ENCODE measurements at places on chromosomes 7 and 10. TPM values are rescaled to one million over a fixed set of nuclear protein-coding genes. Genes with fewer than 3 reads are reported as not detected.

DNA sequence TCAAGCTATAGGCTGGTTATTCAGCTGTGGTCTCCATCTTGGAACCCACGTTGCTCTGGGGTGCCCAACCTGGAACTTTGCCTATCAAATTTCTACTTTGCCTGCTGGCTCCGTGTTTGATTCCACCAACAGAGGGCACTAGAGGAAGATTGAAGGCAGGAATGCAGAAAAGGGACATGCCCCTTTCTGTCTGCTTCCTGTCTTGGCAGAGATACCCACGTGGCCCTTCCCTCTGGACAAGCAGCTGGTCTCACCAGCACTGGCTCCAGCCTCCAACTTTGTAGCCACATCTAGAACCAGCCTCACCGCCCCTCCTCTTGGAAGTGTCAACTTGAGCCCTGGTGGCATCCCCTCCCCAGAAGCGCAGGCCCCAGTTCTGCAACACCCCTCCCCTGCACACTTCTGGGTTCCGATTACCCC lies 52.1 kb upstream of the ZNF438 start:
- no peak overlapping the region for H3K27ac ChIP-seq
- no peak overlapping the region for H3K4me3 ChIP-seq
- no peaks in the 10 kb centered on the region for H3K27me3 ChIP-seq

DNA sequence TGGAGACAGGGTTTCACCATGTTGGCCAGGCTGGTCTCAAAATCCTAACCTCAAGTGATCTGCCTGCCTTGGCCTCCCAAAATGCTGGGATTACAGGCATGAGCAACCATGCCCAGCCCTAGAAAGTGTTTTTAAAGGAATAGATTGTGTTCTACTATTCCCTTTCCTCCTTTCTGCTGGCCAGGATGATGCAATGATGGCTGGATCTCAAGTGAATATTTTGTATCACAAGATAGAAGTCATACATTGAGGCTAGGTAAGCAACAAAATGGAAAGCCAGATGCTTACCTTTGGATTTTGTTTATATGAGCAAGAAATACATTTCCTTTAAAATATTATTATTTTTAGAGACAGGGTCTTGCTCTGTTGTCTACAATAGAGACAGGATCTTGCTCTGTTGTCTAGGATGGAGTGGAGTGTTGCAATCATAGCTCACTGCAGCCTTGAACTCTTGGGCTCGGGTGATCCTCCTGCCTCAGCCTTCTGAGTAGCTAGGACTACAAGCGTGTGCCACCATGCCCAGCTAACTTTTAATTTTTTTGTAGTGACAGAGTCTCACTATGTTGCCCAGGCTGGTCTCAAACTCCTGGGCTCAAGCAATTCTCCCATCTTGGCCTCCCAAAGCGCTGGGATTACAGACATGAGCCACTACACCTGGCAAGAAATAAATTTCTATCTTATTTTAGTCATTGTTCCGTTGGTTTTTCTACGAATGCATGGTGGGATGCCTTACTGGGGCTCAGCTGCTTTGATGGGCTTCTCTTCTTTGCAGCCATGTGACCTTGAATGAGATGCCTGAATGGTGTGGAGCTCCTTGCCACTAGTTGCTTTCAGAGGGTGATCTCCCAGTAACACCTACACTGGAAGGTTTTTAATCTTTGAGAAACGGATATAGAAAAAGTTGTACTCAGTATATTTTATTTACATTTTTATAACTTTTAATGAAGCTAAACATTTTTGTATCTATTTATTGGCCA lies 5.8 kb upstream of the AEBP1 start:
- H3K4me1 ChIP-seq, result peaks cover 65% of the 10 kb centered on the region
- no peaks in the 10 kb centered on the region for H3K36me3 ChIP-seq
- DNase-seq, result no peak
- peaks cover 14% of the 10 kb centered on the region for H3K27me3 ChIP-seq
- H3K27ac ChIP-seq, result no peak overlapping the region

- H3K4me3 ChIP-seq, result no peak overlapping the region
- no peaks in the 10 kb centered on the region for H3K36me3 ChIP-seq
- no peaks in the 10 kb centered on the region for H3K27me3 ChIP-seq
- no peak for DNase-seq
- no peak overlapping the region for H3K27ac ChIP-seq
- H3K4me1 ChIP-seq, result no peaks in the 10 kb centered on the region
These were observed 405.6 kb upstream of the PRKCQ start for GRCh38 chr10:6985644-6986043.

DNA sequence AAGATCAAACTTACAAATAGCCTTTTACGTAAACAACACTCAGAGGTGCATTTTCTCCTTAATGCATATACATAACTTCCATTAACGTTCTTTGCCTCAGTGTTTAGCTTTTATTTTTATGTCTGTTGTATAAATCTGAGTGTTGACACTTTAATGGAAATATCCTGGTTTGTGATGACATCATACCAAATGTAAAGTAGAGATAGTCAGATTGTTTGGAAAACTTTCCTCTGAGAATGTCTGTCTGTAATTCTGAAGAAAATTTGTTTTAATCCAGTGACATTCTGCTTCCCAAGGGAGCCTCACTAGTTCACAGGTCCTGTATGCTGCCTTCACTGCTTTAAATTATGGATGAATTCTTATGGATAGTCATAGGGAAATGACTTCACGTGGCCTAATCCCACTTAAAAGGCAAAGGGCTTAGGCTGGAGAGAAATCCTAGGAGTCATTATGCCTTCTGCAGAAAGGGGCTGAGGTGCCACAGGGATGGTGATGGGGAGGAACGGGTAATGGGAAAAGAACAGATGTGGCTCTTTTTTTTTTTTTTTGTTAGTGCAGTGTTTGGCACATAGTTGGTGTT lies 93.2 kb downstream of the DNAJB9 start:
- no peak for DNase-seq
- no peaks in the 10 kb centered on the region for H3K27me3 ChIP-seq
- no peaks in the 10 kb centered on the region for H3K4me1 ChIP-seq
- no peak overlapping the region for H3K27ac ChIP-seq
- H3K4me3 ChIP-seq, result no peak overlapping the region

The MBLAC1 gene
- polyA plus RNA-seq, result 0.88 TPM
